Posterior cingulate gyrus (tissue), 11 donors: ENCODE measurements at places on chromosomes 7 and 10.

- no peak for DNase-seq
Observed at GRCh38 chr10:59382831-59383295, 20.5 kb upstream of the FAM13C start.

DNA sequence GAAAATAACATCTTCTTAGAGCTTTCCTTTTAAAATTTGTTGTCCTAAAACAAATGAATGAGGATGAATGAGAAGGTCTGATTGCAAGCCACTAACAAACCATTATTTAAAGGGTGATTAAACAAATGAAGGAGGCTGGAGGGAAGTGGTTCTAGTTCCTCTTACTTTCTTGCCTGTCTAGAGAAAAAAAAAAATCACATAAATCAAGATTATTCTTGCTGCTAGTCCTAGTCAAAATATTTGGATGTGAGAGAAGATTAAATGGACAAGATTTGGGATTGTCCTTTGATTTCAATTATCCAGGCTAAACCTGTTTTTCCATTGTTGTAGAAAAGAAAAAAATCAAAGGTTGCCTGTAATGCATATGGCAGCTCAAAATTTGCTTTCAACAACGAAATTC is 3.3 kb downstream of the SKAP2 start:
- DNase-seq: no peak

DNA sequence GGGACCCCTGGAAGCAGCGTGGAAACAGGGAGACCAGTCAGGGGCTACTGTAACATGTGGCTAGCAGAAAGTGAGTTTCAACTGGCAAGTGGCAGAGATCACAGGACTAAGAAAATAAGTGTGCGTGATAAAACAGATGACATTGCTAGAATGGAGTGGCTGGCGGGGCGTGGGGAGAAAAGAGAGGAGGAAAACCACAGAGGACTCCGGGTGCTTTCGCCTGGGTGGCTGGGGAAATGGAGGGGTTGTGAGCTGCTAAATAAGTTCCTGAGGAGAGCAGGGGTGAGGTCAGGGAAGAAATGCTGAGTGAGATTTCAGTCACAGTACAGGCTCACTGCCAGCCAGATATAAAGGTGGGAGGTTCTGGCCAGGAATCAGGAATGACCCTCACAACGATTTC is 166.9 kb downstream of the MYOF start:
- no peak for DNase-seq

GRCh38 chr7:4233621-4234497 is 448.2 kb upstream of the FOXK1 start:
- DNase-seq: no peak

- DNase-seq: no peak
Observed at GRCh38 chr7:158887594-158887993, 31.2 kb downstream of the DYNC2I1 start.

GRCh38 chr10:48651293-48651692 is 33.4 kb upstream of the WDFY4 start:
- no peak for DNase-seq

GRCh38 chr10:60203993-60204618 is 185.6 kb downstream of the ANK3 start:
- DNase-seq: no peak

DNA sequence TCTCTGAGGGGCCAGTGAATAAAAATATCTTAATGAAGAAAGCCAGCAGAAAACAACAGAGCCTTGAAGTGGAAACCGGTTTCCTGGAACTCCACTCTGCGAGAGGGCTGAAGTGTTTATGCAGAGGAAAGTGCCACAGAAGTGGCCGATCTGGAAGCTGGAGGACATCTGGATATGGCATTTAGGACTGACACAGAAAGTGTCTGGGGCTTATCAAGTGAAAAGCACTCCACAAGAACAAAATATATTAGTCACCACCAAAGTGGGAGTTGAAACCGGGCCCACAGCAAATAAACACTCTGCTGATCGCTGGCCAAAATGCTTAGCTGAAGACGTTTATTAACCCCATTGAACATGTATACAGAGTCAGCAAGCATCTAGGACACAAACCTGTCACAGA is 7.8 kb downstream of the NOD1 start:
- no peak for DNase-seq

DNA sequence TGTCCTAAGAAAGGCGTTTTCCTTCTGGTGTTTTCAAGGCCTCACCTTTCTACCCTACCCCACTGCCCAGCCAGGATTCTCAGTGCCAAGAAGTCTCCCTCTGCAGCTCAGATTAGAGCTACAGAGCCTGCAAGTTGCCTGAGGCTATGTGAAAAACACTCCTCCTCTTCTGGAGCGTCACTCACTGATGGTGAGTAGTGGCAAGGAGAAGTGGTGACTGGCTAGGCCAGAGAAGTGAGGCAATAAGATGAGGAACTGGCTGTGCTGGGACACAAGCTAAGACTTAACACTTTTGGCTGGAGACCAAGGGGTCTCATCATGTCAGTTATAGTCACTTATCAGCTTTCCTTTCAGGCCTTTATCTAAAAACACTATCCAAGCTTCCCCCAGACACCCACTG is 86.7 kb upstream of the PRKAR2B start:
- DNase-seq: no peak

- DNase-seq: no peak
Observed at GRCh38 chr7:87370660-87371180, 25.3 kb downstream of the CROT start.

DNA sequence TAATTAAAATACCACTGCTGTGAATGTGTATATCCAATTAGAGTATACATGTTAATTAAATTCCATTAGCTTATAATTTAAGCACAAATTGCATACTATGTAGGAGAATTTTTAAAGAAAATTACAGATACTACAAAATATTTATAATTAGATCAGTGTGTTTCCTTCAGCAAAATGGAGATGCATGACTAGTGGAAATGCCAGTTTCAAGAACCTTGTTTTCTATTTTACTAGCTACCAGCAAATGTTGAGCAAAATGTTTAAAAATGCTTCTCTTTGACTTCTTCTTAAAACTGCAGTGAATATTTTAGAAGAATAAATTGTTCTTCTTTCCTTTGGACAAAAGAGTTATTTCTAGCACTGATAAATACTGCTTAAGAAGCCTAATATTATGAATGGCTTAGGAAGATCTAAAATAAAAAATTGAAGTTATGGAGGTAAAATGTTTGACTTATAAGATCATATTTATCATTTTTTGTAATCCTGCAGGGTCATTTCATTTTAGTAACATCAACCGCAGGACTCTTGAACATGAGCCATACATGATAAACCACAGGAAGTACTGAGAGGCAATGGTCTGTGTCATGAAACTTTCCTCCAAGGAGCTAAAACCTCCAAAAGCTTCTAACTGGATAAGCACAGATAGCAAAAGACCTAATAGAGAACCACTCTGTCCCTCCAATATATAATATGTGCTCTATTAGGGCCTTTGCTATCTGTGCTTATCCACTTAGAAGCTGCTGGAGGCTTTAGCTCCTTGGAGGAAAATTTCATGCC is 1066.0 kb upstream of the CELF2 start:
- no peak for DNase-seq

GRCh38 chr7:149785983-149786382 is 12.6 kb upstream of the ZNF467 start:
- no peak for DNase-seq
